ENCODE measurements at places on chromosomes 2 and 18.
A peak's percentile ranks its signal among the peaks of the same experiment; 100 is the strongest.

DNA sequence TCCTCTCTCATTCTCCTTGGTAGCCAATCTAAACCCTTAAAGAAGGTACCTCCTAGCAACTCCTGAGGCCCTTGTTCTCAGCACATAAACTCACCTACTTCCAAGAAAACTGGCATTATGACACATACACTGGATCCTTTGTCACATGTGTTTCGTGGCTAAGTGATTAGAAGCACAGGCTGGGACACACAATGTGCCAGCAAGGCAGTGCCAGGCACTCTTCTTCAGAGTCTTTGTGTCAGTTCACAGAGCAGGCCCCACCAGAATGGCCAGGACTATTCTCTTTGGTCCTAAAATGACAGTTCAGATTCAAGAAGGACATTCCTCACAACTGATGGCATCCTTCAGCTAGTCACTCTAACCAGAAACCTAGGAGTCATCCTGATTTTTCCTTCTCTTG, 40.3 kb downstream of the SMC6 start:
- DNase-seq = no peak

DNA sequence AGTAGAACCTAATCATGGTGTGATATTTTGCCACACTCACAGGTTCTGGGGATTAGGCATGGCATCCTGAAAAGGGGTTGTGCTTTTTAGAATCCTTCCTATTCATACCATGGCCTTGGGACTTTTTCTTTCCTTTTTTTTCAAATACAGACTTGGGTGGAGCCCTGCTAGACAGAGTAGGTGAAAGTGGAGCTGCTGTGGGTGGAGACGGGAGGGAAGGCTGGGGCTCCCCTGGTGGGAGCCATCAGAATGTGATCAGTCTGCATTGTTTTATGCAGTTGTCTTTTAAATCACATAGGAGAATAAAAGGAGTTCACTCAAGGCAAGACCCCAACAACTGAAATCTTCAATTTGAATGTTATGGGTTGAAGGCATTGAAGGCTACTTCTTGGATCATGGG, 130.2 kb downstream of the VAPA start:
- no peak for DNase-seq

DNA sequence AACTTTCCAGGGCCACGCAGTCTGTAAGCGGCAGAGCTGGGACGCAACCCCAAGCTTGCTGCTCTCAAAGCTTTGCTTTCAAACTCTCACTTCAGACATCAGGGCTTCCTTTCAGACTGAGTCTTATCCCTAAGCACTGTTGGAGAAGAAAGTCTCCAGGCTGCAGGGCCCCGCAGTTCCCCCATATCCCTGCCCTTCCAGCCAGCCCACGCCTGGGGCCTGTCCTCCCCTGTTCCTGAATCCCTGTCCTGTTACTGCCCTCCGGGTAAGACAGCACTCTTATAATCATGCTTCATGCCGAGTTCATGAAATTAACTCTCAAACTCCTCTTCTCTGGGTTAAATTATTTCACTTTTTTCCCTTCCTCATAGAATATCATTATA, 37.9 kb downstream of the HPCAL1 start:
- DNase-seq = no peak

GRCh38 chr2:184598002-184598315, 370 bp upstream of the ZNF804A start:
- DNase-seq = no peak

DNA sequence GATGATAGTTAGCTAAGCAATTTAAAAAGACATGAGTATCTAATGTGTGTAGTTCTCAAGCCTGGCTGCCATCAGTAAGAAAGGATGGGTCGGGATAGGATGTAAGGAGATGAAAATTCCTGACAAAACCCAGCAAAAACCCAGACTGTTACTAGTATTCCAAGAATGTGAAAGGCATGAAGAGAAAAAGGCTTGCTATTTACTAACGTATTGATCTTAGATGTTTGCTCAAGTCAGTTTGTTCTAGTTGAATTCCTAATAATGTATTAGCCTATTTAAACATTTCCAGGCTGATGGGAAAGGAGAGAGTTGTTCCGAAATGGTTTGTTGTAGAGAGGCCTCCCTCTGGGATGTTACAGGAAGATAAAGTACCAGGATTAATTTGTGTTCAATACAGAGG, 88.2 kb downstream of the ZNF532 start:
- no peak for DNase-seq

GRCh38 chr2:85326406-85327159, 1.2 kb downstream of the TGOLN2 start:
- DNase-seq = peak; percentile 41

GRCh38 chr2:64695721-64696261, 42.1 kb upstream of the SERTAD2 start:
- DNase-seq = no peak

GRCh38 chr18:36298126-36298741, 721 bp downstream of the FHOD3 start:
- no peak for DNase-seq

- no peak for DNase-seq
Measured at GRCh38 chr2:33786881-33787280, 187.8 kb upstream of the FAM98A start.

- DNase-seq = no peak
Measured at GRCh38 chr2:239488125-239488524, 87.3 kb upstream of the HDAC4 start.

DNA sequence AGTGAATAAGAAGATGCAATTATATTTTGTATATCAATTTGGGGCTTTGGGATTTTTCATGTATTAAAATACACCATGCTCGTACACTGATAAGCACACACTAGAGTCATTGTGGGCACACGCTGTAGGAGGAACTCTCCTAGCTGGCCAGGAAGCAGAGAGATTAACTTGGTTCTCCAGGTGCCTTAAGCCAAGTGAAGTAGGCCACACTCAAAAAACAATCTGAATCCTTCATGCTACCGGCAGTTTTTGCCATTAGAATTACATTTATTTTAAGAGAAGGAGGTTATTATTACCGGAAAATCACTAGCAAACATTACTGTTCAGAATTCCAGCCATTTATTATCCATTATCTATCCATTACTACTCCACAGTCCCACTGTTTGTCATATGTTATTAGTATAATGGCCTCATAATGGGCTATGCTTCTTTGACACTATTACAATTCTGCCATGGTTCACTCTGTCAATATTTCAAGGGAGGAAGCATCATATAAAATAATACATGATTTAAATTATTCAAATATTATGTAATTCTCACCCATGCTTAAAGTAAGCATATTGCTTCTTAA, 214.4 kb downstream of the L3MBTL4 start:
- no peak for DNase-seq

Measured in stimulated activated CD4-positive, alpha-beta T cell treated with anti-CD3 and anti-CD28 coated beads, Interleukin-1b, Interleukin-23, amount 100 ng/mL, for 48 hours (primary cell).